Tibial nerve (tissue), 4 donors: ENCODE measurements at places on chromosomes 2 and 18.

GRCh38 chr2:142722569-142722968 lies 154.9 kb upstream of the KYNU start:
- no peak overlapping the region for H3K4me3 ChIP-seq
- H3K36me3 ChIP-seq: no peaks in the 10 kb centered on the region
- no peak overlapping the region for H3K27ac ChIP-seq
- H3K4me1 ChIP-seq: no peaks in the 10 kb centered on the region
- no peaks in the 10 kb centered on the region for H3K27me3 ChIP-seq

DNA sequence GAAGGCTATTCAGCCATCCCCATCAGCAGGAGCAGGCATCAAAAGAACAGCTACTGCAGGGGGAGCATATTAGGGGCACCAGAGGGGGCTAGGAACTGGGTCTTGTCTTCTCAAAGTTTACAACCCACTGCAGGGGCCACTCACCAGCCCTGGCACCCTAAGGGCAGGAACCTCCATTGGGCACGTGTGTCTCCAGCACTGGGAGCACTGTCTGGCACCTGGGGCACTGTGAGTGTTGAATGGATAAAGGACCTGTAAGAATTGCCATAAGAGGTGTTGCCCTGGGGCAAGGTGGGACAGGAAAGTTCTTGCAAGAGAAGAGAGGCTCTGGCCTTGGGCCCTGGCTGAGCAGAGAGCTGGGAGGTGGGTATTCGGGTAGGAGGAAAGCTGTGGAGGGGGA lies 1.4 kb upstream of the STEAP3 start:
- no peak overlapping the region for H3K27ac ChIP-seq
- H3K36me3 ChIP-seq: no peaks in the 10 kb centered on the region
- peaks cover 10% of the 10 kb centered on the region for H3K27me3 ChIP-seq
- no peak overlapping the region for H3K4me3 ChIP-seq

GRCh38 chr2:231523451-231524285 lies 6.6 kb downstream of the NMUR1 start:
- no peaks in the 10 kb centered on the region for H3K4me1 ChIP-seq
- DNase-seq: no peak
- H3K36me3 ChIP-seq: no peaks in the 10 kb centered on the region
- no peaks in the 10 kb centered on the region for H3K27me3 ChIP-seq
- H3K27ac ChIP-seq: no peak overlapping the region

- no peaks in the 10 kb centered on the region for H3K4me1 ChIP-seq
- no peaks in the 10 kb centered on the region for H3K27me3 ChIP-seq
- H3K36me3 ChIP-seq: no peaks in the 10 kb centered on the region
- no peak overlapping the region for H3K27ac ChIP-seq
Observed at GRCh38 chr18:57931038-57931437, 113.0 kb upstream of the NEDD4L start.
